Stimulated activated CD4-positive, alpha-beta T cell treated with anti-CD3 and anti-CD28 coated beads, Interleukin-4, amount 100 ng/mL, for 1 hour (primary cell): ENCODE measurements at places on chromosomes 3 and 15.

- no peak for DNase-seq
Observed at GRCh38 chr15:88704791-88705768, 66.3 kb downstream of the ISG20 start.

GRCh38 chr15:51051776-51052175, 42.9 kb downstream of the TNFAIP8L3 start:
- DNase-seq = no peak

- no peak for DNase-seq
Observed at GRCh38 chr15:90617171-90617570, 87.4 kb downstream of the CRTC3 start.

GRCh38 chr3:101478980-101479379, 34.0 kb downstream of the SENP7 start:
- no peak for DNase-seq

DNA sequence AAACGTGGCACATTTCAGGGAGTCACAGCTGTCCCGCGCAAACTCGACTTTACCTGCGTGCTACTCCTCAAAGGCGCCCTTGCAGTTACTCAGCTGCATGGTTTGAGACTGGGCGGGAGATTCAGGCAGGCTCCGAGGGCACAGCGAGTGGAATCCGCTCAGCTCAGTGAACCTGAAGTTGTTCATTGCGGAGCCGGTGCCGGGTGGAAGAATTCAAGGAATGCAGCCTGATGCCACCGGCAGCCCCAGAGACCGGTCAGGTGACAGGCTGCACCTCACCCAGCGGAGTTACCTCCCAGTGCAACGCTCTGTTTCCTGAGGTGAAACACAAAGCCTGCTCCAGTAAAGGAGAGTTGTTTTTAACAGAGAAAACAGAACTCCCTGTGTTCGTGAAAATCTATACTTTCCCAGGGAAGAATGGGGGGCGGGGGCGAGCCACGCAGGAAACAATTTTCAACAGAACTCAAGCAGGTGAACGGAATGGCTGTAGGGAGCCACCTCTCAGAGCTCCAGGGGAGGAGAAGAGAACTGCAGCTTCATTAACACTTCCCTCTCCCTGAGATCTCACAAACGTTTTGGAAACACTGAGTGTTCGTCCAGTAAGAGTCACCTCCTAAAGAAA, 3.8 kb downstream of the VEPH1 start:
- no peak for DNase-seq

DNA sequence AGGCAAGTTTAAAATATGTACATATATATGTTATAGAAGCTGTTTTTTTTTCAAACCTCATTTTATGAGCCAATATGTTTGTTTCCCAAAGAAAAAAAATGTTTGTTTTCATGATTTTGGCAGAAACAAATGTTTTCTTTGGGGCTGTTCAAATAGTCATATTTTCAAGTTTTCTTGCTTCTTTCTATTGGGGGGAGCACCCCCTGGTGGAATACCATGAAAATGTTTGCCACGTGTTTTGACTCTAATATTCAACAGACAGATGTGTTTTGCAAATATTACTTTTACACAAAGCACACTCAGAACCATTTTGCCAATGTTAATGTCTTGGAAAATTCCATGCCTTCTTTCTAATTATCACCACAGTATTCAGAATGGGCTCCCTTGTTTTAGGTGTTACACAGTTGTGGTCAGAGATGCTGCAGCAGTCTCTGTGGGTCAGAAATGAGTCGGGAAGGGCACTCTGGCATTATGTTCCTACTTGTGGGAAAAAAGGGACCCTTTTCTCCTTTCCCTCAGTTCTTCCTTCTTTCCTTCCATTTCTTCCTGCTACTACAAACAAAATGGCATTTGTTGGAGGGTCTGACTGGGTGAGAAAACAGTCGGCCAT, 817.0 kb downstream of the TUSC7 start:
- DNase-seq = no peak

GRCh38 chr3:14151471-14152083, 26.7 kb downstream of the TMEM43 start:
- no peak for DNase-seq

- no peak for DNase-seq
Observed at GRCh38 chr15:37933666-37934065, 774 bp upstream of the TMCO5A start.

- no peak for DNase-seq
Observed at GRCh38 chr3:21654241-21654640, 96.8 kb downstream of the ZNF385D start.

DNA sequence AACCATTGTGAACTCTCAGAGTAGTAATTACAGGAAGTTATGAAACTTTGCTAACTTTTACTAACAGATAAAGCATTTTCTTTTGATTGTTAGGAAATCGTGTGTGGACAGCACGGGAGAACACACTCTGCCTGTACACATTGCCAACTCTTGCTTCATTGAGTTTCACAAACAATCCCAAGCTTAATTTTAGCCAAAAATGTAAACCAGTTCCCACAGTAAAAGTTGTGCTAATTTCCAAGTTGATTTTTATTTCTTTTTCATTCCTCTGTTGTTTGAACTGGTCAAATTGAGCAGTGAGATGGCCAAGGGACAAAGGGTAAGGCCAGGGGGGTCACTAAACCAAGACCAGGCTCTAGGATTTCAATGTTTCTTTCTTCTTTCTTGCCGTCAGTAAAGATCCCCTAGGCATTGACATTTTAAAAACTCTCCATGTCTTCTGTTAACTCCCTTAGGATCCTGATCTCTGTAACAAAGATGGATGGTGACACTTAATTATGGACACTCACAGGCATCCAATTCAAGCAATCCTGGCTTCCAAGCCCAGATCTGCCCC, 414.9 kb downstream of the RBMS3 start:
- no peak for DNase-seq

DNA sequence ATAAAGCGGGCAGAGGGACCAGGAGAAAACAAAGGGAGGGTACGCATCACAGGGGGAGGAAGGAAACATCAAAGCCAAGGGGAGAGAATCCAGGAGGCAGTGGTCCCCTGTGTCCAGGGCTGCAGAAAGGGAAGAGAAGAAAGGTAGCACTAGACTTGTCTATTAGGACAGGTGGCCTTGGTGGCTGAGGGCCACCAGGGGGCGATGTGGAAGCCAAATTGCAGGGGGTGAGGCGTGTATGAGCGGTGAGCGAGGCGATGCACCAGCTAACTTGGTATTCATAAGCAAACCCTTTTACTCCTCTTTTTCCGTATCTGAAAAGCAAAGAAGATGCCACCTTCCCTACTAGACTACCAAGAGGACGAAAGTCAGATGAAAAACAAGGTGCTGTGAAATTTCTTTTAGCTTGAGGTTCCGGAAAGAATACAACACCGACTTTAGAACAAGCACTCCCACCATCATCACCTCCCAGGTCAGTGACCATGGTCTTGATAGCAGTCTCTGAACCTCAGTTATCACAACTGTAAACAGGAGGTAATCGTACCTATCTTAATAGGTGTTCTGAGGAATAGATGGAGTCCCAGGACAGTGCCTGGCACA, 654.4 kb upstream of the ADAMTS9 start:
- DNase-seq = peak; percentile 8

- DNase-seq = no peak
Observed at GRCh38 chr3:5725801-5726200, 538.3 kb downstream of the EDEM1 start.

GRCh38 chr15:24878153-24878552, 76.6 kb upstream of the SNRPN start:
- no peak for DNase-seq

- no peak for DNase-seq
Observed at GRCh38 chr3:131501949-131502348, 822 bp downstream of the MRPL3 start.

DNA sequence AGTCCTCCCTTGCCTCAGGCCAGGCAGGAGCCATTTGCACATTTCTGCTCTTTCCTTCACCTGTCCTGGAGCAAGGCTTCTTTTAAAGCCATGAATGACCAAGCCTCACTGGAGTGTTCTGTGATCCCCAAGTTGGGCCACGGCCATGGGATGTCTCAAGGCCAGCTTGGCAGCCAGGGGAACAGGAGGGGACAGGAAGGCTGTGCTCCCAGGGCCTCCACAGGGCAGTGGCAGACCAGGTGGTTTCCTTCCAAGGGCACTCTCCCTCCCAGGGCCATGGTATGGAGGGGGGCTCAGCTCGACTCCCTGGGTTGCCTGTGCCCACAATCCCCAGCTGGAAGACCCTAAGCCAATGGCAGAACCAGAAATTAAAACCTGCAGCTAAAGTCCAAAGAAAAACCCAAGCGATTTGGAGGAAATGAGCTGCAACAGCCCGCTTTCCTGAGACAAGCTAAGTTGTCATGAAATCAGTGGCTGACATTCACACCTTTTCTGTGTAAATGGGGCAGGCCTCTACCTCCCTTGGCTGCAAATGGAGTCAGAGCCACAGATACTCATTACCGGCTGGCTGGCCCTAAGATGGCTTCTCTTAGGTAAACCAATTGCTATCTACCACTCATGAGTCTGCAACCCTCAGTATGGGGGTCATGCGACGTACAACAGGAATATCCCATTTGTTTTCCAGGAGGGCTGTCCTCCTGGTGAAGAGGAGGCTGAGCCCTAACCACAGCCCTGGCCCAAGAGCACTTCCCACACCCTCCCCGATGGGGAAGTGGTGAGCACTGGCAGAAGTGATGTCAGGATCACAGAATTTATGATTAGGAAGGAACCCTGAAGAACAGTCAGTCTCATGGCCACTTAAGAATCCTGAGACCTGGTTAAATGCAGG, 83.3 kb downstream of the SNRK start:
- DNase-seq = no peak

DNA sequence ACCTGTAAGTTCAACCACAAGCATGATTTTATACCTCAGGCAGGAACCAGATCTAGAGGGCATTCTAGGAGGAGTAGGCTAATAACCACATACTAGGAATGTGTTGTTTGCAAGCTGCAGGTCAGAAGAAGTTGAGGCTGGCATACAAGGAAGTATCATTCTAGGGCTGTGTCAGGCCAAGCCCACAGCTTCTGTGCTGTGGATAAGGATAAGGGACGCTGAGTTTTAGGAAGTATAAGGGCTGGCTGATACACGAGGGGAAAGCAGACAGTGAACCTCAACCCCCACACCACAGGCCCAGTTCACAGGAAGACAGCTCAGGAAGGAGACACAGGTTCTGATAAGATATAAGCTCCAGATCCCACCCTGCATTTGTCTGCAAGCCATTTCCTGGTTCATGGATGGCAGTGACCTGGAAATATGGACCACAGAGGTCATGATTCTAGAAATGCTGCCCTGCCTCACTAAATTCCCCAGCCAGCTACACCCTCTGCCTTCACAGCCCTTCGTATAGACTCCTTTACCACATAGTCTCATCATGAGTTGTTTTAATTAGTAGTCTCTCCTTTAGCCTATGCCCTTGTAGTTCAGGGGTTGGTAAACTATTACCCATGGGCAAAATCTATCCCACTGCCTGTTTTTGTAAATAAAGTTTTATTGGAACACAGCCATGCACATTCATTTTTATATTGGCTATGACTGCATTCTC, 260.7 kb downstream of the OPA1 start:
- DNase-seq = no peak

- no peak for DNase-seq
Observed at GRCh38 chr3:150756491-150757059, 6.4 kb downstream of the SIAH2 start.

DNA sequence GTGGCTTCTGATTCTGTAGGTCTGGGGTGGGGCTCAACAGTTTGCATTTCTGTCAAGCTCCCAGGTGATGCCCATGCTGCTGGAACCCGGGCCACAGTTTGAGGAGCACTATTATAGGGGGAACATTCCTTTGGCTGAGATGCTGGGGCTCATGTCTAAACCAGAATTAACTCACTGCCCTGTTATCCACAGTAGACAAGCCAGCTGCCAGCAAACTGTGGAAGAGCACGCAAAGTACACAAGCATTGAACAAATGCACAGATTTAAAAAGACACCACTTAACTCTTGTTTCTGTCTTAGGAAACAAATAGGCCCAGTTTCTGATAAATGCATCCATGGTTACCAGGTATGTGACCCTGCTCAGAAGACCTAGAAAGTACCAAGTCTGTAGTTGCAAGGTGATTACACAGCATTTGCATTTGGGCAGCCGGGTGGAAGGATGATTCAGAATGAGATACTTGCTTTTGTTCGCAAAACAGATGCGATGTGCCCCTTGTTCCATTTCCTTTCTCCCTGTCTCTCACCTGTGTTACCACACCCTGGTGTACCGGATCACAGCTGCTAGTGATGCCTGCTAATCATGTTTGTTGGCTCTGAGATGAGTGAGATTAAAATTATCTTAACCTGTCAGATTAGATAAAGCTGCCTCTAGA, 12.4 kb downstream of the GYG1 start:
- no peak for DNase-seq

DNA sequence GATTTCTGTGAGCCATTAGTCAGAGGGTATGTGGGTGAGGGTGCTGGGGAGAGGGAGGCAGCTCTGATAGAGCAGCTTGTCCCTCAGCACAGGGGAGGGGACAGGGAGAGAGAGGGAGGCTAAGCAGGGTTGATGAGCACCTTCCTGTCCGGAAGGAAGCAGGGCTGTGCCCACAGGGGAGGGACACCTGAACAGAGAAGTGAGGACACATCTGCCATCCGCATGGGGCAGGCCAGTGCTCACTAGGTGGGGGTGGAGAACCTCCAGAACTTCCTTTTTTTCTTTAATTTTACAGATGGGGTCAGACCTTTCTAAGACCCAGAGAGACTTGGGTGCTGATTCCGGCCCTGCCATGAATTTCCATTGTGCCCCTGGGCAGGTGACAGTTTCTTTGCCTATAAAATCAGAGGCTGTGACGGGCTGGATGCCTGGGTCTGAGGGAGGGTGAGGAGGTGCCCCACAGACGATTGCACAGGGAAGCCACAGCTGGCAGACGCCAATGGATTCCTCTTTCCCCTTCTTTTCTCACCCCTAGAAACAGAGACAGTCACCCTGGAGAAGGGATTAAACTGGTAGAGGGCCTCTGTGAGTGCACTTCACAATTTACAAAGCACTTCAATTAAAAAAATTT, 4.1 kb upstream of the TGM5 start:
- DNase-seq = no peak

DNA sequence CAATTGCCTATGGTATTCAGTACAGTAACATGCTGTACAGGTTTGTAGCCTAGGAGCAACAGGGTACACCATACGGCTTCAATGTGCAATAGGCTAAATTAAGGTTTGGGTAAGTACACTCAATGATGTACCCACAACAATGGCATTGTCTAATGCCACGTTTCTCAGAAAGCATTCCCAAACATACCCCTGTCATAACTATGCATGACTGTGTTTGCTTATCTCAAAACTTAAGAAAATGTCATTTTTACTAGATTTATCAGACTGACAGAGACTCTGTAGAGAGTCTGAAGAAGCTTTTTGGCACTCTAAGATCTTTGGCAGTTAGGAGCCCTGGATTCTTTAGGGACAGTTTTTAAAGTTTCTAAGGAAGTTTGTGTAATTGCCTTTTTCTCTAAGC, 59.9 kb downstream of the MECOM start:
- no peak for DNase-seq

- no peak for DNase-seq
Observed at GRCh38 chr3:120641696-120642246, 40.3 kb downstream of the HGD start.

GRCh38 chr3:113546414-113546893, 14.1 kb downstream of the SIDT1 start:
- DNase-seq = no peak

GRCh38 chr3:154003649-154004048, 117.5 kb upstream of the ARHGEF26 start:
- no peak for DNase-seq
